ENCODE measurements at places on chromosomes 6 and 20.

GRCh38 chr6:129874837-129875236, 13.7 kb upstream of the TMEM244 start:
- DNase-seq = no peak

GRCh38 chr6:6494677-6495076, 93.8 kb upstream of the LY86 start:
- DNase-seq = no peak

GRCh38 chr20:37071481-37071911, 24.3 kb downstream of the RBL1 start:
- DNase-seq = no peak

- no peak for DNase-seq
Measured at GRCh38 chr6:133966654-133967329, 13.8 kb downstream of the TBPL1 start.

Data from brain pericyte (primary cell).